Osteoblast (primary cell): ENCODE measurements at places on chromosomes 7 and 10.

DNA sequence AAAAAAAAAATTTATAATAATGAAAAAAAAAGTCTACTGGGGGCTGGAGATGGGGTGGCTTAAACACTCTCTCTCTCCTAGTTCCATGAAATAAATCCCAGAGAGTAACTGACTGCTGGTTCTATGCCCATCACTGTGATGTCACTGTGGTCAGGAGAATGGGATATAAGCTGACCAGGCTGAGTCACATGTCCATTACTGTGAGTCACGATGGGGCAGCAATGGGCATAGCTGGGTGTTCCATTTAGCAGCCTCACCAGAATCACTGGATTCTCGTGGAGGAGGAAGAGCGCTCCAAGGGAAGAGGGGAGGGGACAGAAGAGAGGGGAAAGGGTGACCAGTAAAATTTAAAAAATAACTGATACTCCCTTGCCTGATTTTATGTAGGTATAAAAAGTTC, 37.1 kb downstream of the MASTL start:
- peak; percentile 93 for DNase-seq

GRCh38 chr7:82762880-82763279, 319.3 kb upstream of the CACNA2D1 start:
- no peak for DNase-seq

DNA sequence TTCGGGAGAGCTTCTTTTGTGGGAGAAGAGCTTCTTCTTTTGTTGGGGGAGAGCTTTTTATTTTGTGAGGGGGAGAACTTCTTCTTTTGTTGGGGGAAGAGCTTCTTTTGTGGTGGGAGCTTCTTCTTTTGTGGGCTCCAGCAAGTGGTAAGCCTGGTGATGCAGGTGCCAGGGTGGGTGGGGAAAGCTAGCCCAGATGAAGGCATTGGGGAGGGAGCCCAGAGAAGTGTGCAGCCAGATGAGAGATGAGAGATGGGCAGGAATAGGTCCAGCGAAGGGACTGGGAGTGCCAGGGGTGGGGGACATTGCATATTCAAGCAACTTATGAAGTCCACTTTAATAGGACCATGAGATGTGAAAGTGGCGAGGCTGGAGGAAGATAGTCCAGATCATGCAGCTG, 9.7 kb downstream of the ADRA2A start:
- DNase-seq = no peak

GRCh38 chr10:86659721-86660453, 5.5 kb downstream of the OPN4 start:
- peak; percentile 54 for DNase-seq

GRCh38 chr7:90178679-90179278, 24.5 kb downstream of the STEAP1 start:
- DNase-seq = peak; percentile 77

- DNase-seq = no peak
Observed at GRCh38 chr7:154504918-154505317, 452.7 kb downstream of the DPP6 start.

- DNase-seq = peak; percentile 81
Observed at GRCh38 chr7:131897016-131897789, 340.8 kb upstream of the PODXL start.

DNA sequence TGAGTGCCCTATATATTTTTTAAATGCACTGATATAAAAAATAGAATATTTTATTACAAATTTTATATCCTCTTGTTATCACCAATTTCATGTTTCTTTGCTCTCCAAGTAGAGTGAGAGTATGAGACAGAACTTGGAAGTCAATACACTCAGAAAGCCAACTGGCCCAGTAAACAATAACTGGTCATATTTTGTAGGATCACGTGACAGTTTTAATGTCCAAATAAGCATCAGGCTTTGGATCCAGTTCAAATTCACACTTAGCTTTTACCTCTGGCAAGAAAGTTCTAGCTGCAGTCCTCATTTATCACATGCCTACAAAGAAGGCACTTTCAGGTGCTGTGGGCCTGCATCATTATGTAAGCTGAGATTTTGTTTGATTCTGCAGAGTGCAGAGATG, 21.6 kb upstream of the TPK1 start:
- DNase-seq = no peak

- DNase-seq = no peak
Observed at GRCh38 chr10:43360086-43360485, 11.3 kb upstream of the FXYD4 start.

- DNase-seq = no peak
Observed at GRCh38 chr10:129952378-129953118, 11.5 kb downstream of the EBF3 start.
